Iris pigment epithelial cell (primary cell): ENCODE measurements at places on chromosomes 2 and 18.

- no peak for DNase-seq
These were observed 199.0 kb upstream of the STK17B start for GRCh38 chr2:196370381-196370780.

- no peak for DNase-seq
These were observed 98.0 kb downstream of the AAK1 start for GRCh38 chr2:69545477-69545932.

GRCh38 chr2:19675003-19675629 lies 226.7 kb downstream of the TTC32 start:
- no peak for DNase-seq

DNA sequence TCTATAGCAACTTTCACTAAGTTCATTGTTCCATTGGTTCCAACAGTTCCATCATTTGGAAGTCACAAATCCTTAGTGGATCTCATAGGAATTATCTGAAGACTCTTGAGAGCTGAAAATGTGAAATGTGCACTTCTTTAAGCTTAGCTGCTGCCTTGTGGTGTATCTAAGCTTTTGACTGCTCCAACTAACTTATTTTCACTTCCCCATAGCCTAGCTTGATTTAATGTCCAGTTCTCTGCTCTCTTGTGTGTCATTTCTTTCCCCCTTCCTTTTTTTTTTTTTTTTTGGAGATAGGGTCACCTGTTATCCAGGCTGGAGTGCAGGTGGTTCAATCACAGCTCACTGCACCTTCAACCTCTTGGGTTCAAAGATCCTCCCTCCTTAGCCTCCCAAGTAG lies 34.9 kb upstream of the CD302 start:
- no peak for DNase-seq

DNA sequence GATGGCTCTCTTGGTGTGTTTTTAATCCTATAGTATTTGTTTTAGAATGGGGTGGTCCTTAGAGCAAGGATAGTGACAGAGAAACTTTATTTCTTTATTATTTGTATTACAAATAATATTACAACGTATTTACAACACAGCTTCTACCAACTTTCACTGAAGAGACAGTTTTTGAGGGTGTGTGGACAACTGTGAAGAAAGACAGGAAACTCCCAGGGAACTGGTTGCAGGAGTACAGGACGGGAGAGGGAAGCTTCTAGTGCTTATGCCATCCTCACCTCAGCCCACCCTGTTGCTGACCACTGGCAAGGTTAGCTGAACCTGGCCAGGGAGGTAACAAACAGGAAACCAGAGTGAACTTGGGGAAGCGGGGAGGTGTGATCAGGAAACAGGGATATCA lies 251.7 kb downstream of the BCL11A start:
- DNase-seq, result no peak

- no peak for DNase-seq
These were observed 19.1 kb downstream of the PAPOLG start for GRCh38 chr2:60775048-60775639.

GRCh38 chr2:97798416-97798815 lies 85.0 kb downstream of the ZAP70 start:
- no peak for DNase-seq

DNA sequence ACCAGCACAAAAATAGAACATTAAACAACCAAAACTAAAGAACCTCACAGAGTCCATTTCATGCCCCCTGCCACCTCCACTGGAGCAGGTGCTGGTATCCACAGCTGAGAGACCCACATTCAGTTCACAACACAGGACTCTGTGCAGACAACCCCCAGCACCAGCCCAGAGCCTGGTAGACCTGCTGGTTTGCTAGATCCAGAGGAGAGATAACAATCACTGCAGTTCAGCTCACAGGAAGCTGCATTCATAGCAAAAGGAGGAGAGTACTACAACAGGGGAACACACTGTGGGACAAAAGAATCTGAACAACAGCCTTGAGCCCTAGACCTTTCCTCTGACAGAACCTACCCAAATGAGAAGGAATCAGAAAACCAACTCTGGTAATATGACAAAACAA lies 326.7 kb downstream of the METTL4 start:
- no peak for DNase-seq

DNA sequence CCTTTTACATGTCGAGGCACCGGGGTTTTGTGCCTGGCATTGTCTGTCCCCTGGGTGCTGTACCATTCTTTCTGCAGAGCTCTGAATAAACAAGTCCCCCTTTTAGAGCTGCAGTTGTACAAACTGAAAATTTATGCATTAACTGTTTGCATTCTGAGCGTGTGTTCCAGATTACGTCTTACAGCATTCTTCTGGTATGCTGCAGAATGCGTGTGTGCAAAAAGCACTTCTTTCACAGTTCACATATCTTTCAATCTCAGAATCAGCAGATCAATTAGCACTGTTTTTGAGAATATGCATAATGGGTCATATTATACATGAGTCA lies 27.5 kb downstream of the MEIS1 start:
- no peak for DNase-seq
